ENCODE measurements at places on chromosomes 2 and 18.

GRCh38 chr2:162090109-162090508 is 16.1 kb upstream of the DPP4 start:
- DNase-seq, result no peak

- DNase-seq, result no peak
Observed at GRCh38 chr18:46700066-46700824, 43.2 kb upstream of the LOXHD1 start.

DNA sequence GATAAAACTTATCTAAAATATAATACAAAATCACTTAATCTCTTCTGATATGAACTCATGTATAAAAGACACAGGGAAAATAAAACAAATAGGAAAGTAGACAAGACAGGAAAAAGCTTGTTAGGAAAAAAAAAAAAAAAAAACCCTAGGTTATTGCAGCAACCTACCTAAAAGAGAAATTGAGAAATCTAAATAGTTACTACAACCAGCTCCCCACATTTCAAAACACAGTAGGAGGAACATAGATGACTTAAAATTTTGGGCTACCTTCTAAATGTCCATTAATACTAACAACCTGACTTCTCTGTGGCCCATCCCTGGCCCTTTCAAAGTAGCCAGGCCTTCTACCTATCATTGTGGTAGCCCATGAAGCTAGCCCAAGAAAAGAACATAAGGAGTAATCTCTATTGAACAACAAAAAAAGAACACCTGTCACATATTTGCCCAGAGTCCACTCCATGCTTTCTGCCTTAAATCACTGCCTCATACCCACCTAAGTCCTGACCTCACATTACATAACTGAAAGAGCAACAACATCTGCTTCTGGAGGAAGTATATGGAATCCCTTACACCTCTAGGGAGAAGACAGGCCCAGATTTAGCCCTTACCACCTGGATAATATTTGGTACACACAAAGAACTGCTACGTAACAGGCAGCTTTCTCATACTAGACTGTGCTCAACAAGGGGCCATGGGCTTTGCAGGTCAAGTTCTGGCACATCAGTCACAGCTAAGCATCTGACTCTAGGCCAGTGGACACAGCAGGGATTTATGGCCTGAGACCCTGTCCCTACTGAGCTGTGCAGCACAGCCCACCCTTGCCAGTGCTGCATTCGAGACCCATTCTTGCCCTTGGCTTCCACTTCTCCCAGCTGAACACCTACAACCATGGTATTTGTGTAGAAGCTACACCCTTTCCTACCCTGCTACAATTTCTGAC is 8.5 kb downstream of the SUCLG1 start:
- DNase-seq, result no peak

DNA sequence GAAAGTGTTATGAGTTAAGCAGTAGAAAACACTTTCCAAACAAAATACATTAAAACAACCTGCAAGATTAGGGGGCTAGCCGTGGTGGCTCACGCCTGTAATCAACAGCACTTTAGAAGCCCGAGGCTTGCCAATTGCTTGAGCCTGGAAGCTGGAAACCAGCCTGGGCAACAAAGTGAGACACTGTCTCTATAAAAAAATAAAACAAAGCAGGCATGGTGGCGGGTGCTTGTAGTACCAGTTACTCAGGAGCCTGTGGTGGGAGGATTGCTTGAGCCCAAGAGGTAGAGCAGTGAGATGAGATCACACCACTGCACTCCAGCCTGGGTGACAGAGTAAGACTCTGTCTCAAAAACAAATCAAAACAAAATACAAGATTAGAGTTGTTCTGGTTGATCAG is 208.3 kb downstream of the ERBB4 start:
- DNase-seq, result no peak

DNA sequence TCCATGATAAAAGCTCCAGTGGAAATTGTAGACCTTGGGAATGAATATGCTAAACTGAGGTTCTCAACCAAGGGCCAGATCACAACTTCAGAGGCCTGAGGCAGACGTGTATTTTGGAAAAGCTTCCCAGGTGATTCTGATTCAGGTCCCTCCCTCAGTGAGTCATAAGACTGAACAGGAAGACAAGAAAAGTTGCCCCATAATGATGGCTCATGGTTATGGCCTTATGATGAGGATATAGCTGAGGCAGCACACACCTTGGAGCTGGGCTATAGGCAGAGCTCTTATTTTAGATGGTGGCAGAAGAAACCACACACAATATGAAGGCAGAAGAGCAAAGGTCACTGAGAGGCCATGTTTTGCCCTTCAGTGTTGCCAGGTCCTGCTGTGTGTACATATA is 9.6 kb downstream of the ANTXR1 start:
- no peak for DNase-seq

- DNase-seq, result no peak
Observed at GRCh38 chr18:25141399-25141798, 210.6 kb downstream of the ZNF521 start.

GRCh38 chr18:77785415-77785975 is 535.8 kb downstream of the GALR1 start:
- no peak for DNase-seq

DNA sequence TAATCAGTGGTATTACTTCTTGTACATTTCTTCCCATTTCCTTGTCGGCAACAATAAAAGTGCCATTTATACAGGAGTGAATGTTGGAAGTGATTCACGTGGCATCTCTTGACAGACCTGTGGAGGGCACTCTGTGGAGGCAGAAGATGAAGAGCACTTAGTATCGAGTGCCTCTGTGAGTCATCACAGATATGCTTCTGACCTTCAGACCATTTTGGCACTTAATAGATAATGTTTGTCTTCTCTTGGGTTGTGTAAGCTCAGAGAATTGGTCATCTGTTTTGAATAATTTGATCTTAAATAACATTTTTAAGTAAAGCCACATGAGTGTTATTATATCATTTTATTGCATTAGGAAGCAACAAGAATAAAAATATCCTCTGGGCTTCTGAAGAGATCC is 305.5 kb downstream of the PTPRM start:
- no peak for DNase-seq

DNA sequence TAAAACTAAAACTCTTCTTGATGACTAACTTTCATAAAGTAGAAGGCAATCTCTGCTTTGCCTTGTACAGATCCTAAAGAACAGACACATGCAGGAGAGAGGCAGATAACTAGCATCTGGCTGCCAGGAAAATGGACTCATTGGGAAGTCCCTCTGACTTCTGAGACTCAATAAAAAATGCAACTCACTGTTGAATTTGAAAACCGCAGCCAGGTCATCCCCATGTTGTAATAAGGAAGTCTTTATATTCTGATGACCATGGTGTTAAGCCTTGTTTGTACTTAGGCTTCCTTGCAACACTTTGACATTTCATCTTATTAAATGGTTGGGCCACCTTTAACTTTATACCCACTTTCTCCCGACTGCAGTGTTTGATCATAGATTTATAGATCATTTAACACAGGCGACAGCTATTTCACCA is 375.1 kb upstream of the KCNH7 start:
- no peak for DNase-seq
